ENCODE measurements at places on chromosomes 16 and 17.
A peak's percentile ranks its signal among the peaks of the same experiment; 100 is the strongest.

DNA sequence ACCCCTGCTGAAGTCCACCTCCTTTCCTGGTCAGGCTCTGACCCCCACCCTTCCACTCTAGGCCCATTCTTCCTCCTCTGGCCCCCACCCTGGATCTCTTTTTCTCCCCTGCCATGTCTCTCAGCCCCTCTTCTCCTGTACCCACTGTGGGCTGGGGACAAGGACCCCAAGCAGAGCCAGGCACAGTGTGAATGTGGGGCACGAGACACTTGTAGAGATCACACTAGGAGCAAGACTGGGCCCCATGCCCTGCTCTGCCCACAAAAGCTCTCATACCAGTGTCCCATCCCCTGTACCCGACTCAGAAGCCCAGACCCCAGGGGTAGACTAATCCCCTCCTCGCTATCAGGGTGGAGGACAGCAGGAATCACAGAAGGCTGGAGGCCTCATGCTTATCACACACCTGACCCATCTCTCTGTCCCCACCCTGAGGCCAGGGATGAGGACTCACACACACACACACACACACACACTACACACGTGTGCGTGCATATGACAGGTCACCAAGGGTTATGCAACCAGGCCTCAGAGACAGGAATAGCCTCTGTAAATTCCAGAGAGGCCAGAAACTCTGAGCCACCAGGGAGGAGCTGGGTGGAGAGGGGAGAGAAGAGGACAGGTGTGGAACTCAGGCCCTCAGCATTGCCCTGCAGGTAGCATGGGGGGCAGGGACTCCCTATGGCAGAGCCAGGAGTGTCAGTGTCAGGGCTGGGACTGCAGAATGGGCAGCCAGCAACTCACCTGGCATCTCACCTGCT lies 21.1 kb downstream of the ARHGAP27 start:
- no peak for DNase-seq

DNA sequence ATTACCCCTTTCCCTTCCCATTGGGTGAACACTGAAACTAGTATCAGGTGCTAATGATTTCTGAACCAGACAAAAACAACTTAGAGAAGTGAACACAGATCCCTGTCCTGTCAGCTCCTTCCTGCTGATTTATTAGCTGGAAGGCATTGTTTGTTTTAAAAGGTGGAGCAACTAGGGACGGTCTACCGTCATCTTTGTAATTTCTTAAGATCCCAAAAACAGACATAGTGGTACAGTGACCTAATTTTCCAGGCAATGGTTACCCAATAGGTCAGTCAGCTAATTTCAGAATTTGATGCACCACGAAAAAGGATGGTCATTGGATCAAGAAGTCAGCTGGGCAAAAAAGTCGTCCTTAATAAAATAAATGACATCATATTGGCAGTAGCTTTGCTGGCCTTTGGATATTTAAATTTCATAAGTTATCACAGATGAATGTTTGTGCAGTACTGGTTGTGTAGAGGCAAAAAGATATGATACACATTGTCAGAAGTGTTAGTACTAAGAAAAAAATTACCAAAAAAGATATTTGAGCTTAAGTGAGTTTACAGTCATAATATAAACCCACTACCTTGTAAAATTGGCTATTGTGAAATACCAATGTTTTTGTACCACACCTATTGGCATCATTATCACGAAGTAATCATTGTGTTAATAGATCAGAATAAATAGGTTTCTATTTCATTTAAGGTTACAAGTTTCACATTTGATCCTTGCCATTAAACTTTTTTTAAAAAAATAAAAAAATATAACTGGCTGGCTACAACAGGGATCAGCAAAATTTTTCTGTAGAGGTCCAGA lies 27.2 kb upstream of the KCNJ16 start:
- DNase-seq = no peak

DNA sequence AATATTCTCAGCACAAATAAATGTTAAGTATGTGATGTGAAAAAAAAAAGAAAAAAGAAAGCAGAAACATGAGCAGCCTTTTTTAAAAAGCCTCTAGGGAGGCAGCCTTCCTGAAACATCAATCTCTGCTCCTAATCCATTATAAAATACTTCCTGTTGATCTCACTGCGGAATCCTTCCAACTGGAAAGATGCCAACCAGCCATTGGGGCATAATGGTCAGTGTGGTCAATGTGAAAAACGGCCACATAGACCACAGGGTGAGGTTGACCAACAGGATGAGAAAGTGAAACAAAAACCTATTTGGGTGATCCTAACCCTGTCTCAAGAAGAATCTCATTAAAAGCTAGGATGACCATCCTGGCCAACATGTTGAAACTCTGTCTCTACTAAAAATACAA lies 26.1 kb upstream of the ABCA8 start:
- peak; percentile 56 for DNase-seq

DNA sequence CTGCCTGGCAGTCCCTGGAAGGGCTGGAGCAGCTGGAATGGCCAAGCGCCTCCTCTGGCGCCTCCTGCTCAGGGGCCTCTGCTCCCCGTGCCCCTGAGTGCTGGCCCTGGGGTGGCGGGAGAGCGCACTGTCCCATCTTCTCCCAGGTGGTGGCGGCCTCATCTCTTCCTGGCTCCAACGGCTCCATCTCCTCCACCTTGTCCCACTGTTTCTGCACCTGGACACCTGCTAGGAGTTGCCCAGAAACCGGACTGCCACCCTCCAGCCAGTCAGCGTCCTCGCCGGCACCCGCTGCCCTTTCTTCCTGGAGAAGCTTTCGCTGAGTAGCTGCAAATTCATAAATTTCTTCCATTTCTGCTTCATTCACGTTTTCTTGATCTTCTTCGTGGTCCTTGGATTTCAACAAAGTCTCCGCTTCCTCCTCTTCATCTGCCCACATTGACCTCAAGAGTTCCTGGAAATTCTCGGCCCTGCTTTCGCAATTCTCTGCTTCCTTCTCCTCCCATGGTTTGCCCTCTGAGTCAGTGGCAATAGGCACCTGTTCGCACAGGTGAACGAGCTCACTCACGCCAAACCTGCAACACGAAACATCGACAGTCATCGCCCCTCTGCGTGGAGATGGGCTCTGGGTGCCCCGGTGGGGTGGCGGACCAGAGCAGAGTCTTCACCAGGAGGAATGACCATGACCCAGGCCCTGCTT lies 13.7 kb upstream of the NLRC3 start:
- DNase-seq = no peak

- DNase-seq = no peak
These were observed 121.2 kb downstream of the HAPSTR1 start for GRCh38 chr16:9212621-9213020.

- no peak for DNase-seq
These were observed 150.5 kb downstream of the KATNIP start for GRCh38 chr16:27700304-27700995.

DNA sequence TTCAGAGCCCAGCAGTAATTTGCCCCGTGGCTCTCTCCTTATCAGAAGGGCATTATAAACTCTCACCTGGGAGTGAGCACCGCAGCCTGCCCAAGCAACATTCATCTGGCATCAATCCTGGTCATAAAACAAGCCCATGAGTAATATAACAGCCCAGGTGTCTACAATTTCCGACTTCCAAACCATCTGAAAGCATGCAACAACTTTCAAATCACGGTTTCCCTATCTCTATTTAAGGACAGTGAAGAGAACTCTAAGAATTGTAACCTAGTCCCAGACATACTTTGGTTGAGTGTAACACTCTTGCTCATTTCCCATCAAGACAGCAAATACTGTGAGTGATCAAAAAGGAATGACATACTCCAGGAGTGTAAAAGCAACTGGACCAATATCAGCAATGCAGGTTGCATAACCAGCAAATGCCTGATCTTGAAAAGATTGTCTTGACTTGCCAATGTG lies 487.4 kb upstream of the SOX9 start:
- DNase-seq = peak; percentile 77

- no peak for DNase-seq
These were observed 53.1 kb upstream of the CHMP6 start for GRCh38 chr17:80938556-80938955.
